ENCODE measurements at places on chromosomes 5 and 9.
A peak's percentile ranks its signal among the peaks of the same experiment; 100 is the strongest.

GRCh38 chr5:171978016-171978415, 28.4 kb downstream of the FBXW11 start:
- DNase-seq = no peak

- no peak for DNase-seq
Observed at GRCh38 chr9:446074-446699, 231.5 kb downstream of the DOCK8 start.

GRCh38 chr9:70552561-70552960, 138.1 kb upstream of the KLF9 start:
- no peak for DNase-seq

GRCh38 chr9:136784249-136784996, 6.7 kb upstream of the TMEM141 start:
- DNase-seq = no peak

DNA sequence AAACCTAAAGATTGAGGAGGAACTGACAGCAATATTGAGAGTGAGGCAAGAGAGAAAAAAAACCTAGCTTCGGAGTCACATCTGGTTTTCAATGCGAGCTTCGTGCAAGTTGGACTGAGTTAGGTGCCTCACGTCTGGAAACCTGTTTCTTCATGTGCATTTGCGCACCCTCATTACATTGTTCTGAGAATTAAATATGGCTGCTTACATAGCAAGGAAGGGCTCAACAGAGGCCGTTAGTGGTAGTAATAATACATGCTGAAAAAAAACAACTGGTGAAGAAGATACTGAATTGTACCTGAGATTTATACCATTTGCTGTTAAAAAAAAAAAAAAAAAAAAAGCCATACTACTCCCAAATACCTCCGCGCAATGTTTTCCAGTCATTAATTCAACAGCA, 18.6 kb downstream of the DNAJA1 start:
- DNase-seq = no peak

- no peak for DNase-seq
Observed at GRCh38 chr5:141701360-141702119, 19.5 kb upstream of the ARAP3 start.

DNA sequence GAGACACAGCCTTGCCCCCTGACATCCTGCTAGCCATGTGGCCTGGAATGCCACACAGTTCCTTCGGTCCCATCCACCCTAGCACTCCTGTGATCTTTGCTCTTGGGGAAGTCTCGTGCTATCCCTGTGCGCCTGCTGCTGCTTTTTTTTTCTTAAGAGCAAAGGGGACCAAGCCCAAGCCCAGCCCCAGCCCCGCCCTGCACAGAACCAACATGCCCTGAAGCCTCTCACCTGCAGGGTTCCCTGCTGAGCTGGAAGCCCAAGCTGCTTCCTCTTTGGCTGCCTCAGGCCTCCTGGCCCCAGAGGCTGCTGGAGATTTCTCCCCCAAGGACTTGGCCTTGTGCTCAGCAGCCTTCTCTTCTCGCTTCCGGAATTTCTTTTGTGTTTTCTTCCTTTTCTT, 1.8 kb downstream of the SURF6 start:
- no peak for DNase-seq

GRCh38 chr9:80995759-80996158, 693.6 kb downstream of the TLE1 start:
- DNase-seq = no peak

GRCh38 chr9:102054811-102055210, 316.4 kb upstream of the GRIN3A start:
- no peak for DNase-seq

DNA sequence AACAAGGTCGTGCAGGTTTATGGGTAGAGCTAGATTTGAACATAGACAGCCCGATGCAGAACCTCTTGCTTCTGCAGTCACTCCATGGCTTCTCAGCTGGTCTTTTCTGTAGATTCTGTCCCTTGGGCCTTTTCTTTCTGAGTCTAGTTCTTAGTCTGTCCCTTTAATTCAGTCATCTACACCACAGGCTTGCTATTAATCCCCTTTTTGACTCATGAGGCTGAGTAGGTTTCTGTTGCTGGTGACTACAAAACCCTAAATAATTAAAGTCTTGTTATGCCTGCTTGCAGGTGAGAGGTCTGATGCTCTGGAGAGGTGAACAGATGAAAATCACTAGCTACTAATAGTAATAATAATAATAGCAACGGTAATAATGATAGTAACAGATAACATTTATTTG, 19.3 kb upstream of the STRBP start:
- DNase-seq = no peak

DNA sequence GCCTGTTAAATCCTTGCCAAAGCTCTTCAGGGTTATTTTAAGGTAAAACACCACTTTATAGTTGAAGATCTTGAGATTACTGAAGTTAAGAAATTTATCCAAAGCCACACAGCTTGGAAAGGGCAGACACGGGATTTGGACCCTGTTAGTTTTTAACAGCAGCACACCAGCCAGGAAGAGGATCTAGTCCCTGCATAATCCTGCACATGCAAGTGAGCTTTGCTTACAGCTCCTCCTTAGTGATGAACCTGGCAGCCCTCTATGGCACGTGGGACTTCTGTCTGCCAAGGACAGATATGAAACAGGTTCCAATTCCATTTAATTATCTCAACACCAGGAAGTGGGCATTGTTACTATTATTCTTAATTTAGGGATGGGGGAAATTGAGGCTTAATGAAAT, 108.7 kb downstream of the TRIM32 start:
- no peak for DNase-seq

DNA sequence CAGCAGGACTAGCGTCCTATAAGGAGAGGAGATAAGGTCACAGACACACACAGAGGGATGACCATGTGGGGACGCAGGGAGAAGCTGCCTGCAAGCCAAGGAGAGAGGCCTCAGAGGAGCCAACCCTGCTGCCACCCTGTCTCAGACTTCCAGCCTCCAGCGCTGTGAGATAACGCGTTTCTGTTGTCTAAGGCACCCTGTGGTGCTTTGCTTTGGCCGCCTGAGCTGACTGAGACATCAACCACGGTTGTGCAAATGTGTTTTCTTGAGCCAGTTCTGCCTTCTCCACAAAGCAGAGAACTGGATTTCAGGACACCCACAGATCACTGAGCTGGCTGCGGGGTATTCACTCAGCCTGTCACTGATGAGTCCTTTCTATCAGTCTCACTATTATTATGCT, 149.1 kb downstream of the NXNL2 start:
- no peak for DNase-seq

- no peak for DNase-seq
Observed at GRCh38 chr5:32270946-32271345, 41.8 kb downstream of the MTMR12 start.

- DNase-seq = no peak
Observed at GRCh38 chr5:168658394-168658793, 79.2 kb upstream of the PANK3 start.

- no peak for DNase-seq
Observed at GRCh38 chr9:122226758-122227574, 1.8 kb downstream of the LHX6 start.

DNA sequence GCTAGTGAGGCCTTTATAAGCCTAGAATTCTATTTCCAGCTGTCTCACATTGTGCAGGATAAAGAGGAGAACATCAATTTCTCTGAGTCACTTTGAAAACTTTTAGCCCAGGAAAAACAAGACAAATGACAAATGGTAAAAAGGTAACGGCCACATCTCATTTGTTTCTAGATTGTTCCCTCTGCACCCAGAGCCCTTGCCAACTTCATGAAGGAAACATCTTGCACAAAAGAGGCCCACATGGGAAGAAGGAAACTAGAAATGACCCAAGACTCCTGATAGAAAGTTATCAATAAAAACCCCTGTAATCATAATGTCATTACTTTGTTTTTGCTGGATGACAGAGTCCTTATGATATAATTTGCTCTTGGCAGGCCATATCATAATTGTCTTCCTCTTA, 5.3 kb downstream of the DPYSL3 start:
- no peak for DNase-seq

- DNase-seq = no peak
Observed at GRCh38 chr9:133897675-133898074, 94.4 kb downstream of the VAV2 start.

GRCh38 chr9:107548298-107549142, 59.0 kb upstream of the KLF4 start:
- DNase-seq = no peak

DNA sequence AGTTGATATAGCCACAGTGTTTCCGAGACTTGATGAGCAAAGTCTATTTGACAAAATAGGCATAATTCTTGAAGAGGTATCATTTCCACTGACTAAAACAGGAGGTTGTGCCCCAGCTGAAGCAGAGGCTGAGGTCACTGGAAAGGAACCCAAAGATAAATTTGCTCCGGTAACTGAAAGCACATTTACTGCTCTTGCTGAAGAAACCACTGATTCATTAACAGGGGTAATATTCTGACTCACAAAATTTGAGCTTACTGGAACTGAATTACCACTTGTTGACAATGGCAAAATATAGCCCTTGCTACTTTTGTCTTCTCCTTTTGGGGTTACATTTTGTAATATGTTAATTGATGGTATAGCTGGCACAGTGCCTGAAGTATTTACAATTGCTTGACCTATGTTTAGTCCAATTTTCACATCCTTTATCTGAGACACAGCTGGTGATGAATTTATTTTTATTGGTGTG, 30.2 kb downstream of the MLANA start:
- DNase-seq = no peak

DNA sequence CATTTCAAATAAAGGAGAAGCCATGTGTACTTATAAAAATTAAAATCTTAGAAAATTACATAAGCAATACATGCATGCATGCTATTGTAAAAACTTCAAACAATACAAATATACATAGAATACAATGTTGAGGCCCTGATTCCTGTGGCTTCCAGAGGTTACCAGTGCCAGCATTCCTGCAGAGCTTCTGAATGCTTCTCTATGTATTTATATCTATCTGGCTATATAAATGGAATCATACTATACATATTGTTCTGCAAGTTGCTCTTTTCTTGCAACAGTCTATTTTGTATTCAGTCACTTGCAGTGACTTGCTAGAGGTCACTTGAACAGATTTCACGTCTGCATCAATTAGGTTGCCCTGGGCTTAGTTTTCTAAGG, 3.2 kb upstream of the IL12B start:
- DNase-seq = no peak

DNA sequence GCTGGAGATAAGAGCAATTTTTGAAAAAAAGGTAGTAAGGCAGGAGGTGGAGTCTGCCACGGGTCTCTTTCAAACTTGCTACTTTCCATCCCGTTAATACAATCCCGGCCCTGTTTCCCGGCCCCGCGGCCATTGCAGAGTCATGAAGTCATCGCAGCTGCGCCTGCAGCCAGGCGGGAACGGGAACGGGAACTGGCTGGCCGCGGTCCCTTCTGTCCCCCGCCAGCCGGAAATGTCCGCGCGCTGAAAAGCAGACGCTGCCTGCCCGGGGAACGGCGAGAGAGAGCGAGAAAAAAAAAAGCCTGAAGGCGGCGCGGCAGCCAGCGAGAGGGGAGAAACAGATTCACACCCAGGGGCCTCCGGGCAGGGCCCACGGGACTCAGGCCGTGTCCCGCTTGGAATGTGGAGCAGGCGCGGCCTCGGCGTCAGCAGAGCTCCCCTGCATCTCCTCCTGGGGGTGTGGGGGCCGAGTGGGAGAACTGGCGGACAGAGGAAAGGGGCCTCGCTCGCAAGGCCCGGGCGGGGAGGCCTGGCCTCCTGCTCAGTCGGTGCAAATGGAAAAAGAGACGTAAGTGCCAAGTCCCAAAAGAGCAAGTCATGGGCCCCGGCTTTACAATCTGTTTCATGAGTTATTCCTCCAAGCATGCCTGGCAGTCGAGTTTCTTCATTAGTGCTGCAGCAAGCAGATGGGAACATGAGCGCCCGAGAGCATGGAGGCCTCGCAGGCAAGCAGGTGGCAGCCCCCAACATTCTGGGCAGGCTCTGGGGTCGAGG, 201.2 kb upstream of the GAS1 start:
- peak; percentile 33 for DNase-seq

GRCh38 chr5:169029037-169029436, 271.9 kb downstream of the SLIT3 start:
- no peak for DNase-seq

DNA sequence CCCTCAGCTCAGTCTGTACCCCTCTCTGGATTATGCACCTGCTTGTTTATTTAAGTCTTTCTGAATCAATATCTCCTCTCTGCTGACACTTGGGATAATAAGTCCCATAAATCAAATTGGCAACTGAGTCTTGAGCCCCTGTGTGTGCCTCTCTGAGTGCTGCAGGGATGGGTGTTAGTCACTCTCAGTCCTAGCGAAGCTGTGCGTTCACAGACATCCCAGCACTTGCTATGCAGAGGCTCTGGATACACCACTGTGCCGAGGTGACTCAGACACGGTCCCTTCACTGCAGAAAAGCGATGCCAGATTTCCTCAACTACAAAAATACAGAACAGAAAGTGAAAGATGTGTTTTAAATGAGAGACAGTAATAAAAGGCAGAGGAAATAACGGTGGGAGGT, 4.1 kb upstream of the KCNMB1 start:
- no peak for DNase-seq

DNA sequence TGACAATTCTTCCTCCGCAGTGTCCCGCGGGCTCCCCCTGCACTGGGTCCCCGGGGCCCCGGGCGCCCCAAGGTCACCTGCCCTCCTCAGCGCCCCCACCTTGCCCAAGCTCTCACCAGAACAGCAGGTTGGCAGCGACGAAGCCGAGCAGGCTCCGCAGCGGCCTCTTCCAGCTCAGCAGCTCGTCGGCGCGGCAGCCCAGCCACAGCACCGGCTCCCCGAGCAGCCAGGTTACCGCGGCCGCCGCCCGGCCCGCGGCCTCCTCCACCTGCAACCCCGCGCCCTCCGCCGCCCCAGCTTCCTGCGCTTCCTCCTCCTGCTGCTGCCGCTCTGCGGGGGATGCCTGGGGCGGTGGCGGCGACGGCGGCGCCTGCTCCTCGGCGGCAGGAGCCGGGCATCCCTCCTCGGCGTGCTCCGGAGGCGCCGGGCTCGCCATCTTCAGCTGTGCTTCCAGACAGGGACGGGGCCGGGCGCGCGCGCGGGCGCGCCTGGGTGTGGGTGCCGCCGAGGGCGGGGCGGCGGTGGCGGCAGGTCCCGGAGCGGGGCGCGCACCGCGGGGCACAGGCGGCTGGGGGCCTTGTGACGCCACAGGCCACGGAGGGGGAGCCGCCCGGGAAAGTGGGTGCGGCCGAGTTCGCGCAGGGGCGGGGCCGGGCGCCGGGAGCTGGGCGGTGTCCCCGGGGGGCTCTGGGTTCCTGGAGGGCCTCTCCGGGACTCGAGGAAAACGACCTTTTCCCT, at the start of gene RETREG1:
Gene RETREG1 (minus strand): TSS at position 462 of the 738 bp plus-strand sequence. CDS start 26 bp downstream, at position 436.
- no peak for DNase-seq

DNA sequence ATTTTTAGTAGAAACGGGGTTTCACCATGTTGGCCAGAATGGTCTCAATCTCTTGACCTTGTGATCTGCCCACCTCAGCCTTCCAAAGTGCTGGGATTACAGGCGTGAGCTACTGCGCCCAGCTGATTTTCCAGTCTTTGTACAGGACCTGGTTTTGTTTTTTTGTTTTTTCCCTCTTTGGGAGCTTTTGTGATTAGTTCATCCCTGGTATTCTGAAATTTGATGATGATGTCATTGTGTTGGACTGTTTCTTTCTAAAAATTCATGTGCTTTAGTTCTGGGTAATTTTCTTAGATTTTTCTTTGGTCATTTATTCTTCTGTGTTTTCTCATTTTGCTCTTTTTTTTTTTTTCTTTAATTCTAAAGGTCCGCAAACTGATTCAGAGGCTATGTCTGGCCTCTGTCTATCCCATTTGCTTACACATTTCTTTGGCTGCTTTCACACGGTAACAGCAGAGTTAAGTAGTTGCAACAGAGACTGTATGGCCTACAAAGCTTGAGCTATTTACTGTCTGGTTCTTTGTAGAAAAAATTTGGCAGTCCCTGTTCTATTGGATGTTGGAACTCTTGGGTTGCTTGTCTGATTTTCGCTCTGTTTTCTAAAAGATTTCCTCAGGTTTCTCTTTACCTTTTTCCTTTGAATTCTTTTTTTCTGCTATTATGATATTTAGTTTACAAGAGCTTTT, 24.8 kb downstream of the STX17 start:
- no peak for DNase-seq

Data from iPS DF 6.9 (cell line).